Tibial artery (tissue), 4 donors: ENCODE measurements at places on chromosomes 7 and 10.

DNA sequence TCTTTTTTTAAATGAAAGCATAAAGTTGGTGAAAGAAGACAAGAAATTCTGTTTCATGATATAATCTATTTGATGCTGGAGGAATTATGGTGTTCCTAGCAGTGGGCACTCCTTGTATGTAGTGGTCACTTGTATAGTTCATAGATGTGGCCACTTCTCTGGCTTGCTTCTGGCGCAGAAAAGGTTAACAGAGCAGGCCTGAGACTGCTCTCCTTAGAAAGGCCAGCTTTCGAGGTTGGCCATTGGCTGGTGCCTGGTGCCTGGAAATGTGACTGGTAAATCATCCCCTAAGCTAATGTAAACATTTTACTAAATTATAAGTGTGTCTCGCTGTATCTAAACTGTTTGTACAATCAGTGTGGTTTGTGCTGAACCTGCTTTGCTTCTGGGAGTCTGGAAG is 276.1 kb downstream of the PHTF2 start:
- H3K4me3 ChIP-seq: no peak overlapping the region
- no peaks in the 10 kb centered on the region for H3K36me3 ChIP-seq
- no peak for DNase-seq
- H3K27me3 ChIP-seq: no peaks in the 10 kb centered on the region
- no peaks in the 10 kb centered on the region for H3K4me1 ChIP-seq

- no peak overlapping the region for H3K27ac ChIP-seq
- H3K36me3 ChIP-seq: no peaks in the 10 kb centered on the region
- no peaks in the 10 kb centered on the region for H3K27me3 ChIP-seq
- H3K4me3 ChIP-seq: no peak overlapping the region
- no peak for DNase-seq
- H3K4me1 ChIP-seq: no peaks in the 10 kb centered on the region
Measured at GRCh38 chr7:69699931-69700330, 101.7 kb downstream of the AUTS2 start.

GRCh38 chr7:109125001-109125400 is 555.3 kb downstream of the DNAJB9 start:
- H3K27me3 ChIP-seq: no peaks in the 10 kb centered on the region
- no peak for DNase-seq
- no peaks in the 10 kb centered on the region for H3K4me1 ChIP-seq
- H3K27ac ChIP-seq: no peak overlapping the region
- H3K4me3 ChIP-seq: no peak overlapping the region

DNA sequence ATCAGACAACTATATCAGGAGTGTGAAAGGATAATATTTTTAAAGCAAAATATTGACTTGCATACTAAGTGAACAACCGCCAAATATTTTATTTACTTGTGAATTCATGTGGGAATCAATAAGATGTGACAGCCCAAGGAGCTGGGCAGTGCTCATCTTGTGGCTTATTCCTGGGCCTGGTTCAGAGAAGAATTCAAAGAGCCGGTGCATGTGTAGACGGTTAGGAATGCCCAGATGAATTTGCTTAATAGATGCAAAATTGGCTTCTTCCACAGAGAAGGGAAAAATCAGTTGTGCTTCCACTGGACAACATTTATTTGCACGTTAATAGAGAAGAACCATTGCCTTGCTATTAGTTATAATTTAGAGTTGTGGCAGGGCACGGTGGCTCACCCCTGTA is 4.4 kb downstream of the MYL7 start:
- H3K4me3 ChIP-seq: no peak overlapping the region
- H3K27me3 ChIP-seq: no peaks in the 10 kb centered on the region
- H3K27ac ChIP-seq: no peak overlapping the region
- no peak for DNase-seq
- H3K36me3 ChIP-seq: no peaks in the 10 kb centered on the region

DNA sequence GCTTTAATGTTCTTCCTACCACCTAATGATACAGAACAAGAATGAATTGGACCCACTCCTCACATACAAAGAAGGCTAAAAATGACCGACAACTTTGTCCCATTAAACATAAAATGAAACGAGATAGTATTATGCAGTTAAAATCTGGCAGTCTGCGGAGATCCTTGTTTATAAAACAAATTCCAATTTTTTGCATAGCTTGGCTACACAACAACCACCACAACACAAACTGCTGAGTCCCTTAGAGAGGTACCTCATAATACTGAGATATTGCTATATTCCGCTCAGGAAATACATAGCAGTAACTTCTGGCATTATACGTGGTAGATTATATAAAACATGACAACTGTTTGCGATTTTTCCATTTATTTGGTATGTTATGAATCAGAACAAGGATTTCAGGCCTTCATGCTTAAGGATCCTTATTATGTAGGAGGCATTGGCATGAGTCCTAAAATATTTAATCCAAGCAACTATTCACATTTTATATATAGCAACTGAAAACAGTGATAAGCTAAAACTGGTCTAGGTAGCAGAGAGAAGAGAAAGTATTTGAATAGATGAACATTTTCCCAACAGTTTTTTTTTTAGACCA is 96.0 kb downstream of the ANK3 start:
- DNase-seq: no peak
- peaks cover 8% of the 10 kb centered on the region for H3K4me1 ChIP-seq
- no peaks in the 10 kb centered on the region for H3K27me3 ChIP-seq
- no peaks in the 10 kb centered on the region for H3K36me3 ChIP-seq
